ENCODE measurements at places on chromosomes 5 and 9.

GRCh38 chr9:128022886-128023285, 42.1 kb upstream of the EEIG1 start:
- DNase-seq, result no peak

GRCh38 chr5:146758938-146759337, 119.6 kb downstream of the PPP2R2B start:
- DNase-seq, result no peak

DNA sequence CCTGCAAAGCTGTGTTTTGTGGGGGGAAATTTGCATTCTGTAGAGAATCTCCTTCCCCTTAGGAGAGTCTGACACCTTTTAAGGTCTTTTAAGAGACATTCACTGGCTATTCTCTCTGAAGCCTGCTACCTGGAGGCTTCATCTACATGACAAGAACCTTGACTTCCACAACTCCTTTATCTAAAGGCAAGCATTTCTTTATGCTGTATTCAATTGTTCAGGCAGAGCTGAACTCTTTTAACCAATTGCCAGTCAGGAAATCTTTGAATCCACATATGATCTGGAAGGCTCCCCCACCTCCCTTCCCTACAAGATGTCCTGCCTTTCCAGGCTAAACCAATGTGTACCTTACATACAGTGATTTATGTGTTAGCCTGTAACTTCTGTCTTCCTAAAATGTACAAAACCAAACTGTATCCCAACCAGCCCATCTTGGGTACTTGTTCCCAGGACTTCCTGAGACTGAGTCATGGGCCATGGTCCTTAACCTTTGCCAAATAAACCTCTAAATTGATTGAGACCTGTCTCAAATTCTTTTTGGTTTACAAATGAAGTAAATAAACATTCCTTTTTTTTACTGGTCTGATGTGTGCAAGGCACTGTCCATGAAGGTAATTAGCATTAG, 9.9 kb downstream of the C9orf85 start:
- no peak for DNase-seq

DNA sequence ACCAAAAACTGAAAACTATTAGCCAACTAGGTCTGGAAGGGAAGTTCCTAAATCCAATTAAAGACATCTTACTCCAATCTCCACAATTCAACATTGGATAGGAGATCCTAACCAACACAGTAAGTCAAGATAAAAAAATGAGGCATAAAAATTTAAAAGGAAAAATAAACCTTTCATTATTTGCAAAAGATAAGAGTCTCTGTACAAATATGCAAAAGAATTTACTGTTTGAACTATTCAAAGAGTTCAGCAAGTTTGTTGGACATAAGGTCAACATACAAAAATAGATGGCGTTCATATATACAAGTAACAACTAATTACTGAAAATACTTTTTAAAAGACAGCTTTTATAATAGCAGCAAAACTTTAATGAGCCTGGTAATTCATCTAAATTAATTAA, 3.1 kb upstream of the FREM1 start:
- no peak for DNase-seq
